ENCODE measurements at places on chromosomes 1 and 21.
A peak's percentile ranks its signal among the peaks of the same experiment; 100 is the strongest.

GRCh38 chr1:22845398-22845935, 127.2 kb downstream of the LACTBL1 start:
- peaks cover 13% of the 10 kb centered on the region for H3K4me1 ChIP-seq
- no peaks in the 10 kb centered on the region for H3K36me3 ChIP-seq
- H3K27me3 ChIP-seq, result no peaks in the 10 kb centered on the region
- no peak overlapping the region for H3K27ac ChIP-seq

DNA sequence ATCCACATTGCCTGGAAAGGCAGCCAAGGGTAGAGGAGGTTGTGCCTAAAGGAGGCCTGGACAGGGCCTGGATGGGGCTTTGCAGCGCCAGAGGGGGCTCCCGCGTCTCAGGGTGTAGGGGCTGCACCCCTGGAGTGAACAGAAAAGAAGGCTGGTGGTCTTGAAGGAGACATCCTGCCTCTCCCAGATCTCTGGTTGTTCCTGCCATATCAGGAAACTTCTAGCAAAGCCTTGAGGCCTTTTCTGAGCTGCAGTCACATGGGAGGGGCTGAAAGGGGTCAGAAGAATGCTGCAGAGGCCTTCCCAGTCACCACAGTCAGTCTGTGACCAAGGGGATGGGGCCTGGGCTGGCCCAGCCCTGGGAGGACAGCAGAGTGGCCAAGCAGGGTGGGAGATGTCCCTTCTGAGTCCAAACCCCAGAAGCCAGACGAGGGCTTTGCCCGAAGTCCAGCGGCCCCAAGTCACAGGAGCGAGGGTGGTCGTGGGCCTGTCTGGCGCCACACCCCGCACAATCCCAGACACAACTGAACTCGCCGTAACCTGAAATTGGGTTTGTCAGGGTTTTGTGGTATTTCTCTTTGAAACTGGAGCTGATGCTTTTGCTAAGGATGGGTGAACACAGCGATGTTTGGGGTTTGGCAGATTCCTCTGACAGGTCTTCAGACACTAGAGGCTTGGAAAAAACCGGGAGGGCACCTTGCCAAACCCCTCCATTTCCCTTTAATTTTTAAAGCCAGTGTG, 29.6 kb downstream of the SIM2 start:
- H3K27me3 ChIP-seq, result peaks cover 43% of the 10 kb centered on the region
- H3K36me3 ChIP-seq, result no peaks in the 10 kb centered on the region
- no peaks in the 10 kb centered on the region for H3K4me1 ChIP-seq
- no peak overlapping the region for H3K27ac ChIP-seq
- H3K4me3 ChIP-seq, result no peak overlapping the region

GRCh38 chr1:14873677-14874076, 275.2 kb downstream of the KAZN start:
- no peak for DNase-seq
- H3K27me3 ChIP-seq, result no peaks in the 10 kb centered on the region
- no peaks in the 10 kb centered on the region for H3K4me1 ChIP-seq

DNA sequence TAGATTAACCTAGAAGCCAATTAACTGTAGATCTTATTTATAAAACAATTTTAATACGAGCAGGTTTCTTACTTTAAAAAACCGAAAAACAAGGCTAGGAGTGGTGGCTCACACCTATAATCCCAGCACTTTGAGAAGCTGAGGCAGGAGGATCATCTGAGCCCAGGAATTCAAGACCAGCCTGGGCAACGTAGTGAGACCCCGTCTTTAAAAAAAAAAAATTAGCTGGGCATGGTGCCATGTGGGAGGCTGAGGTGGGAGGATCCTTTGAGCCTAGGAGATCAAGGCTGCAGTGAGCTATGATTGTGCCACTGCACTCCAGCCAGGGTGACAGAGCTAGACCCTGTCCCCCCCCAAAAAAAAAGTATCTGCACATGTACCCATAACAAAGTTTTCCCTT, 89.3 kb upstream of the QSOX1 start:
- no peak overlapping the region for H3K27ac ChIP-seq
- H3K27me3 ChIP-seq, result no peaks in the 10 kb centered on the region
- H3K36me3 ChIP-seq, result peaks cover 39% of the 10 kb centered on the region
- DNase-seq, result no peak
- H3K4me3 ChIP-seq, result no peak overlapping the region

GRCh38 chr1:19432943-19433718, 52.2 kb downstream of the CAPZB start:
- H3K4me1 ChIP-seq, result peaks cover 99% of the 10 kb centered on the region
- no peak overlapping the region for H3K4me3 ChIP-seq
- no peaks in the 10 kb centered on the region for H3K27me3 ChIP-seq
- H3K27ac ChIP-seq, result peak overlapping the region; percentile 94

DNA sequence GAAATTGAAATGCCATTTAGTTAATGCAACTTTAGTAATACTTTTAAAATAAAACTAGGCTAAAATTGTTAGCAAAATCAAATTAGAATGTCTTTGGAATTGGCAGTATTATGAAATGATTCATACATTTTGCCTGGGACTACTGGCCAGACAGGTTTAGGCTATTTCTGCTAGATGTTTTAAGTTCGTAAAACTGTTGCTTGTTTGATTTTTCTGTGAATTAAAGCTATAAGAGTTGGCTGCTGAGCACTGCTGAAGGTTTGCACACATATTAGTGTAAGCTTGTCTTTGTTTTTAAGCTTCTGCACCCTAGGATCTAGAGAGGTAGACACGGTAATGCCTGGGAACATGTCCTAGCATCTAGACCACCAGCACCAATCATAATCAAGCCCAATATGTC, 1094.6 kb upstream of the ADGRL4 start:
- no peaks in the 10 kb centered on the region for H3K4me1 ChIP-seq
- H3K4me3 ChIP-seq, result no peak overlapping the region
- no peaks in the 10 kb centered on the region for H3K27me3 ChIP-seq
- no peaks in the 10 kb centered on the region for H3K36me3 ChIP-seq
- no peak for DNase-seq
- no peak overlapping the region for H3K27ac ChIP-seq

GRCh38 chr1:56376188-56376984, 203.0 kb downstream of the PLPP3 start:
- H3K4me3 ChIP-seq, result no peak overlapping the region
- no peaks in the 10 kb centered on the region for H3K27me3 ChIP-seq
- peaks cover 78% of the 10 kb centered on the region for H3K4me1 ChIP-seq
- H3K27ac ChIP-seq, result peak overlapping the region; percentile 41
- DNase-seq, result peak; percentile 83

DNA sequence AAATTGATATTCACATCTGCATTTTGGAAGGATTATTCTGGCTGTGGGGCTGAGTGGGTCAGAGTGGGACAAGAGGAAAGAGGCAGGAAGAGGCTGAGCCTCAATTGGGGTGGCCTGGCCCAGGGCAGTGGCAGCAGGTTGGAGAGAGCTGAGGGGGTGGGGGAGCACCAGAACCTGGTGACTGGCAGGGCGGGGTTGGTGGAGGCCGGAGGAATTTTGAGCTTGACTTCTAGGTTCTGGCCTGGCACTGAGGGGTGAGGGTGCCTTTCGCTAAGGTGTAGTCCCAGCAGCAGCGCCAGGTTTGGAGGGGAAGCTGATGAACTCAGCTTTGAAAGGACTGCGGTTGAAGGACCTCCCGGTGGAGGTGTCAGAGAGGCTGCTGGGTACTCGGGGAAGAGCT, 33.6 kb upstream of the KDM4A start:
- H3K27ac ChIP-seq, result no peak overlapping the region
- no peak for DNase-seq
- H3K4me3 ChIP-seq, result no peak overlapping the region
- H3K27me3 ChIP-seq, result no peaks in the 10 kb centered on the region

- H3K4me3 ChIP-seq, result peak within 1 kb of the TSS; percentile 47
- peaks cover 36% of the 10 kb centered on the region for H3K36me3 ChIP-seq
- H3K27ac ChIP-seq, result peak within 1 kb of the TSS; percentile 2
- H3K27me3 ChIP-seq, result no peaks in the 10 kb centered on the region
- H3K4me1 ChIP-seq, result peaks cover 13% of the 10 kb centered on the region
- no peak for DNase-seq
These were observed at the start of gene TSTD1 for GRCh38 chr1:161038523-161039153. Gene TSTD1, minus strand, starts transcription at chr1:161038964. Its CDS starts 75 bp downstream, at chr1:161038889.

DNA sequence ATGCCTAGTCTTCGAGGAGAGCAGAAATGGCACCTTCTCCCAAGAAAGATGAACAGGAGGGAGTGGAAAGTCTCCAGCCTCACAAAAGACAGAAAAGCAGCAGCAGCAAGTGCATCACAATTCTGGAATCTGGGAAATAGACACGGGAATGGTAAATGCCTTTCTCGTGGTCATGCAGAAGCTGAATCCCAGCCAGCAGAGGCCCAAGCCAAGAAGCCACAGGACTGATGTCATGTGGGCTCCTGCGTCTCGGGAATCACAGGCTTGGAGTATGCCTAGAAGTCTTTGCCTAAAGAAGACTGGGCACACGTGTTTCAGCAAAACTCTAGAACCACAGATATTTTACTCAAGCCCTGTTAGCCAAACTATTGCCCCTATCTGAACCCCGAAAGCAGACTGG, 260.3 kb upstream of the PLD5 start:
- H3K4me1 ChIP-seq, result no peaks in the 10 kb centered on the region
- H3K27me3 ChIP-seq, result no peaks in the 10 kb centered on the region

GRCh38 chr1:52552236-52552504, 722 bp downstream of the TUT4 start:
- H3K27me3 ChIP-seq, result no peaks in the 10 kb centered on the region
- peaks cover 37% of the 10 kb centered on the region for H3K4me1 ChIP-seq
- peak overlapping the region; percentile 99 for H3K4me3 ChIP-seq
- peak overlapping the region; percentile 92 for H3K27ac ChIP-seq
- peak; percentile 69 for DNase-seq
- H3K36me3 ChIP-seq, result no peaks in the 10 kb centered on the region

- DNase-seq, result peak; percentile 46
- peaks cover 8% of the 10 kb centered on the region for H3K4me1 ChIP-seq
- peaks cover 15% of the 10 kb centered on the region for H3K27me3 ChIP-seq
- no peak overlapping the region for H3K27ac ChIP-seq
- H3K36me3 ChIP-seq, result no peaks in the 10 kb centered on the region
These were observed 678 bp downstream of the TTC39A start for GRCh38 chr1:51329443-51330325.

DNA sequence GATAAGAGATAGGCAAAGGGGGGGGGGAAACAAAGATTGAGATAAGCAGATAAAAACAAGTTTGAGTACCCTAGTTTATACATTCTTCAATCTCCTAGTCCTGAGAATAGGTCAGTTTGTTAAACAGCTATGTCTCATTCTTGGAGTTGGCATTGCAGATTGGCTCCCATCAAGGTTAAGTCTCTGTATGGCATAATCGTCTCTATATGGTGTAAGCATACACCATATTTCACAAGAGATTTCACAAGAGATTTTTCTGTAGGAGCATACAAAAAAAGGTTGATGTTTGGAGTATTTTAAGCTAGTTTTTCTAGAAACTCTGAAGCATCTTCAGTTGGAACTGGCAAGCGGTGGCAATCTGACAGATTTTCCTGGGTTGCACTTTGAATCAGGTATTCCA, 35.8 kb downstream of the NCAM2 start:
- H3K36me3 ChIP-seq, result no peaks in the 10 kb centered on the region
- H3K4me3 ChIP-seq, result no peak overlapping the region
- no peaks in the 10 kb centered on the region for H3K27me3 ChIP-seq
- no peak overlapping the region for H3K27ac ChIP-seq

DNA sequence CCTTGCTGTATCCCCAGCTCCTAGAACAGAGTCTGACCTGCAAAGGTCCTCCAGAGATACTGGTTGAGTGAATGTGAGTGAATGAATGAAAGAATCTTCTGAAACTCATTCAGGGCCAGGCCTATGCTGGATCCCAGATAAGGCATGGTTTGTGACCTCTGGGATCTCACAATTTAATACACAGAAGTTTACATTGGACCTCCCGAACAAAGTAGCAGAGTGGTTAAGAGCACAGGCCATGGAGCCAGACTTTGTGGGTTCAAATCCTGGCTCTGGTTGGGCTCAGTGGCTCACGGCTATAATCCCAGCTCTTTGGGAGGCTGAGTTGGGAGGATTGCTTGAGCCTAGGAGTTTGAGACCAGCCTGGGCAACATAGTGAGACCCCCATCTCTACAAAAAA, 50.8 kb upstream of the CTPS1 start:
- H3K27me3 ChIP-seq, result no peaks in the 10 kb centered on the region
- peak; percentile 8 for DNase-seq
- H3K4me3 ChIP-seq, result no peak overlapping the region
- H3K36me3 ChIP-seq, result no peaks in the 10 kb centered on the region
- no peak overlapping the region for H3K27ac ChIP-seq
- H3K4me1 ChIP-seq, result no peaks in the 10 kb centered on the region

DNA sequence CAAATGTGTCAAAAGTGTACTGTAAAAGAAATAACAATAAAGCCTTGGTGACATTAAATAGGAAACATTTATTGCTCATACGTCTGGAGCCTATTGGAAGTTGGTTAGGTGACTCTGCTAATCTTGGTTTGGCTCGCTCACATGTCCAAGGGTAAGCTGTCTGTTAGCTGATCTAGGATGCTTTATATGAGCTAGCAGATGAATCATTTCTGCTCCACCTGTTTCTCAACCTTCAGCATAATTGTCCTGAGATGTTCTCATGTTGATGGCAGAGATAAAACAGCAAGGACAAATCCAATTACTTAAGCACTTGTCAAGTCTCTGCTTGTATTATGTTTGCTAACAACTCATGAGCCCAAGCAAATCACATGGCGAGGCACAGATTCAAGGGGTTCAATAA, 56.0 kb upstream of the CD53 start:
- no peak for DNase-seq
- no peak overlapping the region for H3K27ac ChIP-seq
- no peak overlapping the region for H3K4me3 ChIP-seq
- H3K4me1 ChIP-seq, result no peaks in the 10 kb centered on the region
- H3K27me3 ChIP-seq, result no peaks in the 10 kb centered on the region

GRCh38 chr1:229275005-229275404, 4.1 kb downstream of the RAB4A start:
- H3K36me3 ChIP-seq, result no peaks in the 10 kb centered on the region
- H3K27me3 ChIP-seq, result no peaks in the 10 kb centered on the region
- peaks cover 53% of the 10 kb centered on the region for H3K4me1 ChIP-seq
- H3K27ac ChIP-seq, result no peak overlapping the region
- H3K4me3 ChIP-seq, result no peak overlapping the region

GRCh38 chr1:167893798-167894197, 20.1 kb downstream of the ADCY10 start:
- DNase-seq, result no peak
- no peak overlapping the region for H3K27ac ChIP-seq
- H3K4me3 ChIP-seq, result no peak overlapping the region
- no peaks in the 10 kb centered on the region for H3K36me3 ChIP-seq

DNA sequence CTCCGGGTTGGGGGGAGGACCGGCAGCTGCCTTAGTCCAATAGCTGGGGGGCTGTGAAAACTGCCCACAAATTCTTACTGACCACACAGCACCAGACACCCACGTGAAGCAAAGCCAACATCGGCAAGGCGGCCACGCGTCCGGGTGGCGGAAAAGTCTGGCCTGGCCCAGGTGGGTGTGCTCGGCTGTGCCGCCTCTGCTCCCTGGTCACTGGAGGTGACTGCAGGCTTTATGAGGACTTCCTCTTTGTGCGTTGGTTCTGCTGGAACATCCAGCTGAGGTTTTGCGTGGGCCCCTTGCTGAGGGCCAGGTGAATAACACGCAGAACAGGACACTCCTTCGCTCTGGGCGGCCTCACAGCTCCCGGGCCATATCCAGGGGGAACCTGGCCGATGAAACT, 35.4 kb downstream of the FAAP20 start:
- no peaks in the 10 kb centered on the region for H3K36me3 ChIP-seq
- H3K27me3 ChIP-seq, result no peaks in the 10 kb centered on the region
- H3K4me1 ChIP-seq, result no peaks in the 10 kb centered on the region
- no peak overlapping the region for H3K27ac ChIP-seq
- no peak overlapping the region for H3K4me3 ChIP-seq

- peaks cover 7% of the 10 kb centered on the region for H3K4me1 ChIP-seq
- DNase-seq, result no peak
- H3K27me3 ChIP-seq, result no peaks in the 10 kb centered on the region
- H3K36me3 ChIP-seq, result peaks cover 8% of the 10 kb centered on the region
- no peak overlapping the region for H3K4me3 ChIP-seq
These were observed 4.6 kb downstream of the JUN start for GRCh38 chr1:58779059-58779754.

- no peaks in the 10 kb centered on the region for H3K27me3 ChIP-seq
- no peak for DNase-seq
- H3K27ac ChIP-seq, result no peak overlapping the region
- H3K4me3 ChIP-seq, result no peak overlapping the region
- H3K4me1 ChIP-seq, result no peaks in the 10 kb centered on the region
These were observed 324.0 kb downstream of the NTNG1 start for GRCh38 chr1:107464827-107465226.
